ENCODE measurements at places on chromosomes 11 and 22. TPM values are rescaled to one million over a fixed set of nuclear protein-coding genes. Genes with fewer than 3 reads are reported as not detected.

The HBE1 gene
- total RNA-seq, result 0.16 TPM

The MS4A3 gene
- not detected for total RNA-seq

The FAM111B gene
- total RNA-seq, result 7.7 TPM

The CHADL gene
- total RNA-seq, result not detected

The VWCE gene
- 0.78 TPM for total RNA-seq

The ANO9 gene
- total RNA-seq, result 0.96 TPM

Data from A549 treated with CpdA at 1 μM for 4 hours (cell line).